ENCODE measurements at places on chromosomes 6 and 20. TPM values are rescaled to one million over a fixed set of nuclear protein-coding genes. Genes with fewer than 3 reads are reported as not detected.

SYNDIG1 gene
- total RNA-seq: 26.9 TPM

DNA sequence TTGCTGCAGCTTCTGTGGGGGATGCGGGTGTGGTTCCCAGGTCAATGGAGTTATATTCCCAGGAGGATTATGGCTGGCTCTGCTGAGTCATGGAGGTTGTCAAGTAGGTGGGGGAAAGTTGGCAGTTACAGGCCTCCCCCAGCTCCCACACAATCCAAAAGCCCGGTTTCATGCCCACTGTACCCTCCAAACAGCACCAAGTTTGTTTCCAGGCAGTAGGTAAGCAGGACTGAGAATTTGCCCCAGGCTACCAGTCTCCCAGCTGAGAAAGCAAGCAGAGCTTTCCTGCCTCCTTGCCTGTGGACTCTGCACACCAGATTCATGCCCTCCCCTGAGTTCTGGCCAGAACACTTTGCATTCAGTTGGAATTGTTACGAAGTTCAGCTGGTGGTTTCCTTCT lies 578.2 kb downstream of the MEI4 start:
- no peak for DNase-seq

GRCh38 chr6:39610221-39610620 lies 115.0 kb downstream of the KIF6 start:
- no peak for DNase-seq

DNA sequence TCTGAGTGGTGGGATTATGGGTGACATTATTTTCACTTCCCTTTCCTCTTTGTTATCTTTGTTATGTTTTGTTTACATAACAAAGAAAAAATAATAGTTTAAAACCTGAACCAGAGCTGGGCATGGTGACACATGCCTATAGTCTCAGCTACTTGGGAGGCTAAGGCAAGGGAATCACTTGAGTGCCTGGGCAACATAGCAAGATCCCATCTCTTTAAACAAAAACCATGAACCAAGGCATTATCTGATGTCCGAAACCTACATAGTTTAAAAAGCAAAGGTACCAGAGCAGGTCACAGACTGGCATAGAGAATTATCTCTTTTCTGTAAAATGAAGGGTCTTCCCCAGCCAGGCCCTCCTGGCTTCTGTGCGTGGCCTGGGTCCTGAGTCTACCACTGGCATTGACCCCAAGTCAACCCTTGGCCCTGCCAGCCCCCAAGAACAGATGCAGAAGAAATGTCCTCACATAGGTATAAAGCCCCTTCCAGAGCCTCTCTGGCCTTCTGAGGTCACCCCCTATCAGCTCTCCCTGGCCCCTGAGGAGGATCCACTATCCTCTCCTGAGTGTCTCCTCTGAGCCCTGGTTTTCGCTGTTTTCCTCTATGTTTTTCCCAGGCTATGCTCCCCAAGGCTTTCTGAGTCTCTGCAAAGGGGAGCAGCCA lies 81.3 kb downstream of the TRERF1 start:
- DNase-seq: no peak

PCK1 gene
- 0.14 TPM for total RNA-seq

- no peak for DNase-seq
These were observed 52.5 kb downstream of the ALDH5A1 start for GRCh38 chr6:24547243-24547642.

- DNase-seq: no peak
These were observed 8.1 kb upstream of the DLGAP4 start for GRCh38 chr20:36298061-36298460.

DNA sequence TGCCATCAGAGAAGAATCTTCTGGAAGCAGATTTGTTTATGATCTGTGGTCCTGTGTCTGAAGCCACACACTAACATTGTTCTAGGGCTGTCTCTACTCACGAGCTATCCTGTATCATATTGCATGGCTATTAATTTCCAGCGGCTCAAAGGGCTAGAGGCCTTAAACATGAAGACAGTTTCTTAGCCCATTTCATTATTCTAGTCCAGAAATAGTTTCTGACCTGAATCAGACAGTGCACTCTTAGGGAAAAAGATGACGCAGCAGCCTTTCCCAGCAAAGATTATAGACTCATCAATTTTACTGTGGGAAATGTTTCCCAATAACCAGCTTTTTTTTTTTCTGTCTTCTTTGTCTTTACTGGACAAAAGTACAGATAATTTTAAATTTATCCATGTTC lies 105.3 kb upstream of the SUPT3H start:
- DNase-seq: no peak

DNA sequence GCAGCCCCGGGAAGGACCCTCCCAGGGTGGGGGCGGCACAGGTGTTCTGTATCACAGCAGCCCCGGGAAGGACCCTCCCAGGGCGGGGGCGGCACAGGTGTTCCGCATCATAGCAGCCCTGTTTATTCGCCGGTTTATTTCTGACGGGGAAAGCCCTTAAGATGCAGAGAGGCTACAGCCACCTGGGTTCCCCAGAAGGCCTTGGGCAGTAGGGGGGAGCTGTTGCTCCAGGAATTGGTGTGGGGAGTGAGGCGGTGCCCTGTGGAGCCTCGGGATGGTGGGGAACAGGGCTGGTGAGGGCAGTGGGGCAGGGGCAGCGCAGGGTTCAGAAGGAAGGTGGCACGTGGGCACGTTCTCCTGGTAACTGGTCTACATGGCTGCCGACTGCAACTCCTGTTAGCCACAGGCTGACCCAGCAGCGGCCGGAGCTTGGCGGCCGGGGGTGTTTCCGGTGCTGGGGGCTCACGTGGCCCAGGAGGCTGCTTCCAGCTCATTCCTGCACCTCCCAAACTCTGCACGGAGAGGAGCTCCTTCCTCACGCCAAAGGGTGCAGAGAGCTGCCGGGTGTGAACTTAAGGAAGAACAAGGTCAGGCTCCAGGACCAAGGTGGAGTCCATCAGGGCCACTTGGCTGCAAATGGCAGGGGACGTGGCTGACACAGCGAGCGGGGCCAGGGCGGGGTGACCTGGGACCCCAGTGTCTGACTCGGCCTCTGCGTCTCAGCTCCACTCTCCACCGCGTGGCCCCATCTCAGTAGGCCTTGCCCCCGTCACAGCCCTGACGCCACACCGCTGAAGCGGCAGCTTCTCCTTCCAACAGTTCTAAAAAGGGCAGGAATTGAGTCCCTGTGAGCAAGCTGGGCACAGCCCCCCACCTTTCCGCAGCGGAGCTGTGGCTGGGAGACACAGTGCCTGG lies 13.2 kb downstream of the SLCO4A1 start:
- no peak for DNase-seq

GRCh38 chr6:40550202-40551101 lies 36.7 kb downstream of the LRFN2 start:
- no peak for DNase-seq

- no peak for DNase-seq
These were observed 81.1 kb downstream of the TTLL2 start for GRCh38 chr6:167405778-167406532.

GRCh38 chr6:151075527-151075926 lies 164.2 kb upstream of the AKAP12 start:
- DNase-seq: no peak

DNA sequence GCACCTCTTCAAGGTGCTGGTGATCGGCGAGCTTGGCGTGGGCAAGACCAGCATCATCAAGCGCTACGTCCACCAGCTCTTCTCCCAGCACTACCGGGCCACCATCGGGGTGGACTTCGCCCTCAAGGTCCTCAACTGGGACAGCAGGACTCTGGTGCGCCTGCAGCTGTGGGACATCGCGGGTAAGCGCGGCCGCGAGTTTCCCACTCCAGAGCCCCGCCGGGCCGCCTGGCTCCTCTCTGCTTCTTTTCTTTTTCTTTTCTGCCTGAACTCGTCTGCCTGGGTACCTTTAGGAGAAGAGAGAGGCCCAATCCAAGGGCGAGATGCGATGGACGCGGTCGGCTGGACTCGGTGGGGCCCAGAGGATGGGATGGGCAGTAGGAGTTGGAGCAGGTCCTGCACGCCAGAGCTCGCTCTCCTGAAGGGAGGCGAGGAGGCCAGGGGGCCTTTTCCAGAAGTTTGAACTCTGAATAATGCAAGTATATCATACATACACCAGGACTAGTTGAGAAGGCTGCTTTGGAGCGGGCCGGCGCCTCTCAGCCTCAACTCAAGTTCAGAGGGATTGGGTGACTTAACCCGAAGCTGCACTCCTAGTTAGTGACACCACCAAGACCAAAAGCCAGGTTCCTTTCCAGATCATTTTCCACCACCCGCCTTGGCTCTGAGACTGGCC lies 445 bp downstream of the RAB32 start:
- peak; percentile 34 for DNase-seq

DNA sequence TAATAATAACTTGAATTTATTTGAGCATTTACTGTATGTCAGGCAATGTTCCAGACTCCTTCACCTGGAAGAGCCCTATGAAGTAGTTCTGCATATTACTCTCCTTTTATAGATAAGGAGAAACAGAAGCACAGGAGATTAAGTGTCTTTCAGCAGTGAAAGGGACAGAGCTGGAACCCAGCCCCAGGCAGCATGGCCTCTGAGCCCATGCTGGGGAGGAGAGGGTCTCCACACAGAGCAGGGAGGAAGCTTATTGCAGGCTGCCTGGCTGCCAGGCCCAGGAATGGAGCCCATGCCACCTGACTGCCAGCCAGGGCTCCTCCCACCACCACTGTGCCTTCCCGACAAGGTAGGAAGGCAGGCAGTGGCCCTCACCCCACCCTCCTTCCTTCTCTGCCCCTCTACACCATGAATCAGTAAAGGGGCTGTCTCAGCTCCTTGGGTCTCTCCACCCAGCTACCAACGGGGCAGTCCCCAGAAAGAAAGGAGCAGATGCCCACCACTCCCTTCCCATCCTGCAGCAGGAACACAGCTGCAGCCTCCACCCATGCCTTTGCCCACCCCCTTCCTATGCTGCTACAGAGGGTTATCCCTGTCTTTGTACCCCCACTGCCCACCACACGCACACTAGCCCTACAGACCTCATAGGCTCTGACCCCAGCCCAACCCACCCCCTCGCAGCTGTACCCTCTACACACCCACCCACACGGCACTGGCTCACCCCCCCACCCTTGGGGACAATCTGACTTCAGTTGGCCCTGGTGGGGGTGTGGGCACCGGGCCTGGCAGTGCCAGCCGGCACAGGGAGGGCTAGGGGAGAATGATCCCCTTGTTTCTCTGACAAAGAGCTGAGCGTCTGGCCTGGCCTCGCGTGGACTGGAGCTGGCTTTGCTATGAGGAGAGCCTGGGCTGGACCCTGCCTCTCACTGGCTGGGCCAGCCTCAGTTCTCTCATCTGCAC lies 41.8 kb downstream of the TFEB start:
- DNase-seq: peak; percentile 47

DNA sequence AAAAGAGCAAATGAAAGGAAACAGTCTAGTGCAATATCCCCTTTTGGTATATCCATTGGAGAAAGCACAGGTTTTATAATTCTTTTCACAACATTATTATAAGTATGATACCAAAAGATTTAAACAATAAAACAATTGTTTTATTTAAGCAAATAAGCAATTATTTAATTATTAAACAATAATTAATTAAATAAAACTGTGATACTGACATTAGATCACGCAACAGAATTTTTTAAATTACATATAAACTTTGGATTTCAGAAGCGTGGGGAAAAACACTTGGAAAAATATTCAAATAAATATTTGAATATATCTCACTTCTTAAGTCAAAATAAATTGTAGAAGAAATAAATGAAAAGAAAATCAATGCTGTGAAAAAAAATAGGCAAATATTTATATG lies 76.2 kb upstream of the STXBP5 start:
- no peak for DNase-seq

FAM209A gene
- total RNA-seq: not detected

WFDC5 gene
- not detected for total RNA-seq

DNA sequence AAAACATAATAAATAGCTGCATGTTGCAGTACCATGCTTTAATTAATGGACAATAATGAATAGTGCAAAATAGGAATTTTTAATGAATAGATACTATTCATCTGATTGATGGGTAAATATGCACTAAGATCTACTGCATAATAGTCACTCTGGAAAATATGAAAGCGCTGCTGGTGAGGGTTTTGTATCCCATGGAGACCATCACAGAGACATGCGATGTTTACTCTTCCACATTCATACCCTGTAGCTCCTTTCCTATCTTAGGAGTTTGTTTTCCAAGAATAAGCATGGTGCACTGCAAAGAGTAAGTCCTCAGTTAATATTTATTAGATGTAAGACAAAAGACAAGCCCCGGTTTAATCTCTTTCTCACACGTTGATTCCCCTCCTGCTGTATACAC lies 81.4 kb downstream of the NRSN1 start:
- DNase-seq: no peak

- DNase-seq: no peak
These were observed 60.0 kb upstream of the TNFAIP3 start for GRCh38 chr6:137806914-137807682.

GRCh38 chr20:25690427-25690826 lies 6.2 kb downstream of the ZNF337 start:
- DNase-seq: no peak

DNA sequence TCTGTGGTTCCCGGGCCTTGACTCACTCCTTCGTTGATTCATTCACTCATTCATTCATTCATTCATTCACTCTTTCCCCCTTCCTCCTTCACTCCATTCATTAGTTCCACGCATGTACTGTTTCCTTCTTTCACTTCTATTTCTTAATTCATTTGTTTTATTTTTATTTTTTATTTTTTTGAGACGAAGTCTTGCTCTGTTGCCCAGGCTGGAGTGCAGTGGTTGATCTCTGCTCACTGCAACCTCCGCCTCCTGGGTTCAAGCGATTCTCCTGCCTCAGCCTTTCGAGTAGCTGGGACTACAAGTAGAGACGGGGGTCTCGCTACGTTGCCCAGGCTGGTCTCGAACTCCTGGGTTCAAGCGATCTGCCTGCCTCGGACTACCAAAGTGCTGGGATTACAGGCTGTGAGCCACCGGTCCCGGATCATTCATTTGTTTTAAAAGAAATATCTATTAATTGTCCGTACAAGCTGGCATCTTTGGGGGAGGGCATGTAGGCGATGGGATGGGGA lies 427 bp upstream of the NFKBIE start:
- no peak for DNase-seq

HDAC2 gene
- 23.8 TPM for total RNA-seq

DNA sequence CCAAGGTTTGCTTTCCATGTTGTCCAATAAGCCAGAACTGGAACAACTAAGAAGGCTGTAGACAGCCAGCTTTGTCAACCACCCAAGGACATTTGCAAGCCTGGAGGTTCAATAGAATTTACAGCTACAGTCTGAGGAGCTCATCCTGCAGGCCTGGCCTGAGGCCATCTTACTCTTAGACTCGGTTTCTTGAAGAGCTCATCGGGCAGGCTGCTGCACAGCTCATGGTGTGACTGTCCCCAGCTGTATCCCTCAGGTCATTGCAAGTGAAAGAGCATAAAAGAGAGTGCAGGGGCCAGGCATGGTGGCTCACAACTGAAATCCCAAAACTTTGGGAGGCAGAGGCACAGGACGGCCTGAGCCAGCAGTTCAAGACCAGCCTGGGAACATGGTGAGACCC lies 96.9 kb upstream of the FOXQ1 start:
- DNase-seq: no peak
